HFFc6 (cell line): ENCODE measurements at places on chromosomes 6 and 20.

DNA sequence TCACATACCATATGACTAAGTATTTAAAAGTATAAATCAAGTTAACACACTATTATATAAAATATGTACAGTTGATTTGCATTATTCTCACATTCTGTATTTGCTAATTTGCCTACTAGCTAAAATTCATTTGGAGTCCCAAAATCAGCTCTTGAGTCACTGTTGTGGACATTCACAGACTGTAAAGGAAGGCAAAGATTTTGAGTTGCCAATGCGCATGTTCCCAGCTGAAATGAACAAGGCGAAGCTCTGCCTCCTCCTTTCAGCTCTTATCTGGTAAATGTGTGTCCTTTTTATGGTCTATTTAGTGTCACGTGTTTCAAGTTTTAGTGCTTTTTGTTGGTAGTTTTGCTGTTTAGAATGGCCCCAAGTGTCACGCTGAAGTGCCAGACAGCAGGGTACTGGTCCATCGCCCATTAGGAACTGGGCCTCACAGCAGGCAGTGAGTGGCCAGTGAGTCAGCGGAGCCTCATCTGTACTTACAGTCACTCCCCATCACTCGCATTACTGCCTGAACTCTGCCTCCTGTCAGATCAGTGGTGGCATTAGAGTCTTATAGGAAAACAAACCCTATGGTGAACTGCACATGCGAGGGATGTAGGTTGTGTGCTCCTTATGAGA lies 87.2 kb upstream of the ADTRP start:
- H3K4me1 ChIP-seq = peaks cover 29% of the 10 kb centered on the region
- DNase-seq = peak; percentile 8
- H3K27me3 ChIP-seq = no peaks in the 10 kb centered on the region; the same call in 1 of the 2 replicates
- no peaks in the 10 kb centered on the region for H3K36me3 ChIP-seq

GRCh38 chr6:157529654-157530039 lies 148.7 kb downstream of the ZDHHC14 start:
- H3K4me3 ChIP-seq = no peak overlapping the region
- H3K4me1 ChIP-seq = no peaks in the 10 kb centered on the region; the same call in 1 of the 2 replicates
- no peaks in the 10 kb centered on the region for H3K36me3 ChIP-seq
- H3K27ac ChIP-seq = no peak overlapping the region

DNA sequence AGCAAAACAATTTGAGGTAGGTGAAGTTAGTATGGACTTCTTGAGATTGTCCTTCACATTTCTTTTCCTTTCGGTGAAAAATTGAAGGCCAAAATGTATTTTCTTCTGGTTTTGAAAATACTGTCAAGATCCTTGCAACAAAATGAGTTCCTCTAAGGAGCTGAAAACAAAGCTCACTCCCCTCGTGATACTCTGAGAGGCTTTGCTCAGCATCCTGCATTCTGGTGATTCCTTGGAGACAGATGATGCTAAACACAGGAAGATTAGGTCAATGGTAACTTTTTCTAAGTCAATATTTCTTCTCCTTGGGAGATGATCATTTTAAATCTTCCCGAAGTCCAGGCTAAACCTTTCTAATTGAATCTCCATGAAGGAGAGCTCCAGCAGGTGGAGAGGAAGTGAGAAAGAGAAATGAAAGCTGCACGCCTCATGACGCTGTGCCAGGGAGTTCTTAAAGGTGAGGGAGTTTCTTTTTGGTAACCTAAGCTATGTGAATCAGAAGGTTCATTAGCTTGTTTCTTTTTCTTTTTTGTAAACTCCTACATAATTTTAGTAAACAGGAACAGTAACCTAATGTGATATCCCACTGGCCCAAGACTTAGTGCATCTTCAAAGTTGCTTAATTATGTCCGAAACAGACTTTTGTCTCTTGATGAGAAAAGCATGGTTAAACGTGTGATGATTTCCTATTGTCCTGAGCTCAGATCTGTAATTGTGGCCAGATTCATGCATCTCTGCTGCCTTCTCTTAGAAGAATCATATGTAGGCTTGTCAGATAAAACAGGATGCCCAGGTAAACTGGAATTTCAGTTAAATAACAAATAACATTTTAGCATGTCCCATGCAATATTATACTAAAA lies 15.0 kb downstream of the ESR1 start:
- no peak overlapping the region for H3K27ac ChIP-seq
- no peaks in the 10 kb centered on the region; the same call in 1 of the 2 replicates for H3K36me3 ChIP-seq
- H3K4me1 ChIP-seq = no peaks in the 10 kb centered on the region
- H3K4me3 ChIP-seq = no peak overlapping the region
- DNase-seq = no peak

- no peak overlapping the region for H3K4me3 ChIP-seq
- peaks cover 9% of the 10 kb centered on the region; the same call in 1 of the 2 replicates for H3K4me1 ChIP-seq
- H3K27me3 ChIP-seq = peaks cover 7% of the 10 kb centered on the region
- H3K36me3 ChIP-seq = no peaks in the 10 kb centered on the region
Observed at GRCh38 chr6:29676981-29677601, 3.9 kb downstream of the ZFP57 start.

GRCh38 chr6:17485181-17485580 lies 91.8 kb downstream of the CAP2 start:
- peaks cover under 1% of the 10 kb centered on the region; the same call in 1 of the 2 replicates for H3K4me1 ChIP-seq
- no peak overlapping the region for H3K4me3 ChIP-seq
- peaks cover 3% of the 10 kb centered on the region for H3K27me3 ChIP-seq
- peaks cover 25% of the 10 kb centered on the region for H3K36me3 ChIP-seq

DNA sequence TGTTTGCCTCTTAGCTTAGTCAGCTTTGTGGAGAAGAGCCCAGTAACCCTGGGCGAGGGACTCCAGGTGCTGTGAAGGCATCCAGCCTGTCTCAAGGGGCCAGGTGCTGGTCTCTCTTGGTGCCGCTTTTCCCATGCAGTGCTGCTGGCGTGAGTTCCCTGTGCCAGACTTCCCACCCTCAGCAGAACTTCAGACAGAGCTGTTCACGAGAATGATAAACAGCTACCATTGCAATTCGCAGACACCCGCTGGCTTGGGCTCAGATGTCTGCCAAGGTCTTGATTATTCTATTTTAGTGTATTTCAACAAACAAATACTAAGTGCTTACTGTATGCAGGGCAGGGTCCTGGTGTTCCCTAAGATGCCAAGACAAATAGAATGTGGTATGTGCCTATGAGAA lies 57.7 kb downstream of the RNF217 start:
- H3K27me3 ChIP-seq = no peaks in the 10 kb centered on the region
- no peak overlapping the region for H3K4me3 ChIP-seq
- H3K27ac ChIP-seq = peak overlapping the region; percentile 42; the same call in 1 of the 2 replicates
- peaks cover 17% of the 10 kb centered on the region for H3K4me1 ChIP-seq

DNA sequence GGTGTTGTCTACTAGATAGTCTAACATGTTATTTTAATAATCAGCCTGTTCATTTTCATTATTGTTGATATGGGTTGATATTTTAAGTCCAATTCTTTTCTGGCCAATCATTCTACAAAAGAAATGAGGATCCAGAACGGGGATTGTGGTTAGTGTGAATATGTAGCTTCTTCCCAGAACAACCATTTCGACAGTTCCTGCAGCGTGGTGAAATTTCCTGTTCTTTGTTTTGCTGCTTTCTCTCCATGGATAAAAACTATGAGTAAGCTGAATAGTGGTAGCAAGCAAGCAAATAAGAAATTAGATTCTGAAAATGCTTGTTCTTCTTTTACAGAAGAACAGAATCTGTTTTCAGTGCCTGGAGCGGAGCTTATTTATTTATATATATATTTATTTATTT lies 65.5 kb upstream of the F13A1 start:
- no peaks in the 10 kb centered on the region; the same call in 1 of the 2 replicates for H3K36me3 ChIP-seq
- H3K27me3 ChIP-seq = no peaks in the 10 kb centered on the region
- no peak for DNase-seq
- no peak overlapping the region for H3K27ac ChIP-seq

DNA sequence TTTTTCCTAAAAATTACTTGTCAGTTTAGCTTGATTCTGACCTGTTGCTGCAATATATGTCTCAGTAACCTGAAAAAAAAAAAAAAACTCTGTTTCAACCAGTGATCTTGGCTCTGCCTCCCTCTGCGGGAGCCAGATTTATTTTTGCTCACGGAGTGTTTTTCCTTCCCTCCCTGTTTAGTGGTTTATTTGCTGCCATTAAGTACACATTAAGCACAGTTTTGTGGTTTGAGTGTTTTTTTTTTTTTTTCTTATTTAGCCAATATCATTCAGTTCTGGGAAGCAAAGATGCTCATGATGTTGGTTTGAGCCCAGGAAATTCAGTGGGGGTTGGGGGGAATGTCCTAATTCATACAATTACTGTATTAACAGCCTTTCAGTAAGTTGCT lies 110.1 kb upstream of the GPR6 start:
- H3K27me3 ChIP-seq = peaks cover 32% of the 10 kb centered on the region
- H3K4me1 ChIP-seq = no peaks in the 10 kb centered on the region; the same call in 1 of the 2 replicates
- H3K4me3 ChIP-seq = no peak overlapping the region
- no peaks in the 10 kb centered on the region for H3K36me3 ChIP-seq
- H3K27ac ChIP-seq = no peak overlapping the region
- no peak for DNase-seq

DNA sequence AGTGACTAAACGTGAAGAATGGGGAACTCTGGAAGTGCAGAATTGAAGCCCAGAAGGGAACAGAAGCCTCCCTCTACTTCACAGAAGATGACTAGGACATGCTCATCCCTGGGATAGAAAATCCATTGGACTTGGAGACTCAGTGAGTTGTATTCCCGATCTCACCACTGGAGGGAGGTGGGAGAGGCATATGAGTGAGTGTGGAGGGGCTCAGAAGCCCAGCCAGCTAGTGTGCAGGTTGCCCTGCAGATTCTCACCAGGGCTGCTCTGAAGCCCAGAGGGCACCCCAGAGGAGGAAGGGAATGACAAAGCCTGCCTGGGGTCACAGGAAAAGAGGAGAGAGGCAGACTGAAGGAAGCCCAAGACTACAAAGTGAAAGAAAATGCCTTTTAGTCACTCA lies 42.1 kb upstream of the HLA-E start:
- DNase-seq = no peak
- H3K27ac ChIP-seq = no peak overlapping the region
- peaks cover 16% of the 10 kb centered on the region for H3K4me1 ChIP-seq
- no peak overlapping the region for H3K4me3 ChIP-seq
- no peaks in the 10 kb centered on the region for H3K36me3 ChIP-seq
- peaks cover 67% of the 10 kb centered on the region for H3K27me3 ChIP-seq

DNA sequence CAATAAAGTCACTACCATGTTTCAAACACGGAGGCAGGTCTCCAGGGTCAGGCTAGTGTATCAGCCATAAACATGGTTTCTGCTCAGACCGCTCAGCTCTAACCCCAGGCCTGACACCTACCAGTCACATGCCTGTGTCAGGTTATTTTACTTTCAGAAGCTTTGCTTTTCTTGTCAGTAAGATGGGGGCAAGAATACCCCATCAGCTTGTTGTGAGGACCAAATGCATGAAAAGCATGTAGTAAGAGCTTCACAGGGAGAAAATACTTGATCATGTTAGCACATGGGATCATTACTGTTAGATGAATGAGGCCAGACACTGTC lies 65.2 kb upstream of the PIM1 start:
- H3K27me3 ChIP-seq = peaks cover 4% of the 10 kb centered on the region
- no peaks in the 10 kb centered on the region for H3K36me3 ChIP-seq
- no peak overlapping the region for H3K4me3 ChIP-seq
- DNase-seq = no peak

- H3K4me3 ChIP-seq = peak overlapping the region; percentile 100
- peaks cover 5% of the 10 kb centered on the region; the same call in 1 of the 2 replicates for H3K36me3 ChIP-seq
- H3K27me3 ChIP-seq = no peaks in the 10 kb centered on the region
- no peak for DNase-seq
- H3K27ac ChIP-seq = peak overlapping the region; percentile 92
Observed at GRCh38 chr6:47478233-47479139, 897 bp downstream of the CD2AP start.

GRCh38 chr6:126175251-126175650 lies 164.7 kb upstream of the CENPW start:
- no peaks in the 10 kb centered on the region for H3K36me3 ChIP-seq
- H3K27ac ChIP-seq = no peak overlapping the region
- H3K4me1 ChIP-seq = peaks cover 10% of the 10 kb centered on the region
- peaks cover 5% of the 10 kb centered on the region for H3K27me3 ChIP-seq
- no peak overlapping the region for H3K4me3 ChIP-seq

DNA sequence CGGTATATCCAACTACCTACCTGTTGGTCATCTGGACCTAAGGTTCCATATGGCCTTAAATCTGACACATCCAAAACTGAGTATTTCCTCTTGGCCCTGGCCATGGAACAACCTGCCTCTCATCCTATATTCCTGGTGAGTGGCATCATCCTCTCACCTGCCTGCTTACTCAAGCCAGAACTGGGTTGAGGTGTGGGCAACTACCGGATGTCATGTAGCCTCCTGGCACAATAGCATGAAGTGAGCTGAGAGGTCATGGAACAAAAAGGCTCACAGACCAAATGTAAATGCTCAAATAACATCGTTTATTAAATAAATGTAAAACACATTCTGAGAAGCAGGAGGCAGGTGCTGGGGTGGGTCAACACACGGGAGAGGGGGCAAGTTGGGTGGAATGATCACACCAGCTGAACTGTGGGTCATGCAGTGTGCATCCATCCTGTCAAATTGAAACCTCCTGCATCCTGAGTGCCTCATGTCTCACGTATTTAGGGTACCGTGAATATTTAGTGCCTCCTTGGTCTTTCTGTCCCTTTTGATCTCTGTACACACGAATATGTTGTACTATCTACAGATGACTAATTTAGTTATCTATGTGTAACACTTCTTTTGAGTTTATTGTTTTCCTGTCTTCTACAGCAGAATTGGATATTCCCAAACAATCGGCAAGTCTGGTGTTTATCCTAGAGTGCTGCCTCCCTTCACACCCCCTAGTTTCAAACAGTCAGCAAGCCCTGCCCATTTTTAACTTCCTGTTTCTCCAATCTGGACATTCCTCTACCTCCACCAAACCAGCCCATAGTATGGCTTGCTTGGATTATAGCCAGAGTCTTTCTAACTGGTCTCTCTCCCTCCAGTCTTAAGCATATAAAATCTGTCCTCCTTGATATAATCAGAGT lies 7.9 kb upstream of the POU5F1 start:
- H3K4me3 ChIP-seq = no peak overlapping the region
- peaks cover 33% of the 10 kb centered on the region for H3K4me1 ChIP-seq
- no peaks in the 10 kb centered on the region for H3K36me3 ChIP-seq
- no peak for DNase-seq
- no peak overlapping the region for H3K27ac ChIP-seq

DNA sequence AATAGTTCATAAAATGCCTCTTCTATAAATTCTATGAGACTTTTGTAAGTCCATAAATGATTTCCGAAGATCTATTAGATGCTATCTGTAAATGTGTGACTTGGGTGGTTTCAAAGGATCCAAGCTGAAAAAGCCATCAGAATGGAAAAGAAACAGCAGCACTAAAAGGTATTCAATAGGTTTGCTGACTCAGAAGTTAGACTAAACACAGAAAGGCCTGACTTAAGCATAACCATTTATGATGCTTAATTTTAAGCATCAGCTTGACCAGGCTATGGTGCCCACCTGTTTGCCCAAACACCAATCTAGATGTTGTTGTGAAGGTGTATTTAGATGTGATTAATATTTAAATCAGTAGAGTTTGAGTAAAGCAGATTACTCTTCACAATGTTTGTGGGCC lies 513.5 kb downstream of the TFAP2A start:
- H3K27ac ChIP-seq = no peak overlapping the region
- H3K4me3 ChIP-seq = no peak overlapping the region
- no peak for DNase-seq
- H3K4me1 ChIP-seq = no peaks in the 10 kb centered on the region
- H3K36me3 ChIP-seq = no peaks in the 10 kb centered on the region; the same call in 1 of the 2 replicates
